Activated CD4-positive, alpha-beta T cell treated with anti-CD3 and anti-CD28 coated beads, Interleukin-2, amount 50 U/mL, for 4 hours (primary cell): ENCODE measurements at places on chromosomes 1 and 21.

GRCh38 chr1:178353524-178353923 lies 143.2 kb downstream of the CLEC20A start:
- DNase-seq = no peak

DNA sequence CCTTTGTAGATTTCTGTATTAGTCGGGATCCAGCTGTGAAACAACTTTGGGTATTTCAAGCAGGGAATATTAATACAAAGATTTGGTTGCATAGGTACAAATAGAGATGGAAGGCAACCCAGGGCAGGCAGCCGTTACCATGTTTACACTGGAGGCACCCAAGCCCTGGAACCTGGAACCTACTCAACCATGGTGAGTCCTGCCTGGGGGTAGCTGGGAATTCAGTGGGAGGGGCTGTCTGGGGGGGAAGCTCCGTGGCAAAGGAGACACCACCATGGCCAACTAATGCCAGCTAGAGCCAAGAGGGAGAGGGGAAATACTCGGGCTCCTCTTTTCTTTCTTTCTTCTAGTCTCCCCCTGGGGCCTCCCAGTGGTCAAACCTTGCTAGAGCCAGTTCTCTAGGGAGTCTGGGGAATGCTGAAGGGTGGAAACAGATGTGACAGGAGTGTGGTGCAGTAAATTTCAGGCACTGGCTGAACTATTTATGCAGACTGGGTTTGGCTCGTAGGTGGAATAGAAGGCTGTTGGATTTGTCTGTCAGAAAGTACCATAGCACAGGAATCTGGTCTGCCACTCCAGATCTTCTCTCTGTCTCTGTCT lies 91.9 kb upstream of the CACNA1E start:
- no peak for DNase-seq

DNA sequence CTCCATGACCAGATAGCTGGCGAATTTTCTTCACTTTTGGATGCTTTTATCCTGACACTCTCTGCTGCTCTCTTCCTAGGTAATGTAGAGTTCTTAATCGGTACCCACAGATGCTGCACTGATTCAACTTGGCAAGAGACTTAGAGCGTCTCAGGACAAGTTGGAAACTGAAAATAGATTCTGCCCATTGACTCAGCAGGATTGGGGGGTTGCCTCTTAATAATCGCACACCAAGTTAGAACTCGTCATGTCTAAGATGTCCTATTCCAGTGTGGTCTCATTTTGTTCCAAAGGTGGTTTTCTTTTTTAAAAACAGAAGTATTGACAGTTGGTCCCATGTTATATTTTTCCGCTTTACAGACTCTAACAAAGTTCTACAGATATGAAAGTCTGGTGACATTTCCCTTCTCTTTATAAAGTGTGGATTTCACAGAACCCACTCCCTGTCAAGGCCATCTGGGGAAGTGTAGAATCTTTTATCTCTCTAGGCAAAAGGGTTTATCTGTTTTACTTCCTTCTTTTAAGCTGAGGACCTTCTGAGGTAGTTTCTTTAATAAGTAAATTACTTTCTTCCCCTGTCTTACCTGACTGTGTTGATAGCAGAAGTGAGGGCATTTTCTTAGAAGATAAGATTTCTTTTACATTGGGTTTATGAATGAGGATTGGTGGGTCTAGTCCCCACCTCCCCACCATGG lies 12.1 kb upstream of the DIPK1A start:
- DNase-seq = no peak

DNA sequence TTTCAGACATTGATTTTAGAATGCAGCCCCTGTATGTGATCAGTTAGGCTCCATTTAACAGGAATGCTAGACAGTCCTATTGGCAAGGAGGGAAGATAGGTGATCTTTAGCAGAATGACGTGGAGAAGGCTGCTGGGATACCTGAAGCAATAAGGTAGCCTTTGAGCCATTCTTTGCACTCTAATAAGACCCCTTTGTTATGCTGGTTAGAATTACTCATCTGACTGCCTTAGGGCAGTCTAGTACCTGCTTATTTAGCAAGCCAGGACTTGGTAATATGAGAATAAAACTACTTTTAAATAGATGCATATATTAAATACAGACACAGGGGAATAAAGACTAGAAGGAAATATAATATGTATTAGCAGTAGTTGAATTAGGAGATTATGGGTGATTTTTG lies 29.1 kb downstream of the NGF start:
- DNase-seq = no peak

- DNase-seq = no peak
Measured at GRCh38 chr1:107124694-107125093, 16.1 kb upstream of the NTNG1 start.

- no peak for DNase-seq
Measured at GRCh38 chr1:208653426-208653825, 409.2 kb upstream of the PLXNA2 start.

GRCh38 chr1:209420276-209420675 lies 163.2 kb upstream of the CAMK1G start:
- no peak for DNase-seq

GRCh38 chr1:51728611-51729155 lies 111.8 kb downstream of the OSBPL9 start:
- DNase-seq = no peak

DNA sequence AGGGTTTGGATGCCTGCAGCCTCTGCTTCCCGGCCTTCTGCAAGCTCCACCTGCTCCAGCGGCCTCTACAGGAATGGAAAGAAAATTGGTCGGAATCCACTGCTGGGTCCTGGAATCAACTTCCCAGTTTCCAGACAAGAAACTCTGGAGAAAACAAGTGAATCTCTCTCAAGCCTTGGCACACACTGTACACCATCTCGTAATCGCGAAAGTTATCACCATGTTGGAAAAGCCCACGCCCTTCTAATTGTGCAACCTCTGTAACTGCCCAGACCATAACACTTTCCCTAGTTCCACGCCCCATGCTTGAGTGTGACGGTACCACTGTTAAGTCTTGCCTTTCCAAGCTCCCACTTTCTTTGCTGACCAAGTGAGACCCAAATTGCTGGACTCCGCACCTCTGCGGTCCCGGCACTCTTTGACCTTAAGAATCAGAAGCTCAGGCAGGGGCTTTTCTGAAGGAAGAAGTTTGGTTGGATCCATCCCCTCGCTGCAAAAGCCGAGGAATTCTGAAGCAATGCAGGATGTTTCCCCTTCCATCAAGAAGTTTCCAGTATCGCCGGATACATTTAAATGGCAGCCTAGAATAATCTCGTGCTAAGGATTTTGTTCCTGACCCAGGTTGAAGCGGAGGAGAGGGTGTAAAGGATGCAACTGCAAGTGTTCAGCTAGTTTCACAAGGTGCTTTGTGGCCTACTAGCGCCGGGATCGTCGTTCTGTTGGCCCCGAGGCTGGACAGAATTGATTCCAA lies 6.2 kb downstream of the NR5A2 start:
- DNase-seq = no peak
